ENCODE measurements at places on chromosomes 12 and 14. TPM values are rescaled to one million over a fixed set of nuclear protein-coding genes. Genes with fewer than 3 reads are reported as not detected.

The MAGOHB gene
- total RNA-seq, result 17.6 TPM

The TRHDE gene
- total RNA-seq, result 0.51 TPM

The NANOG gene
- total RNA-seq, result not detected

The ANO2 gene
- 82.9 TPM for total RNA-seq

All from dermis blood vessel endothelial cell (primary cell).